ENCODE measurements at places on chromosomes 13 and 19.

DNA sequence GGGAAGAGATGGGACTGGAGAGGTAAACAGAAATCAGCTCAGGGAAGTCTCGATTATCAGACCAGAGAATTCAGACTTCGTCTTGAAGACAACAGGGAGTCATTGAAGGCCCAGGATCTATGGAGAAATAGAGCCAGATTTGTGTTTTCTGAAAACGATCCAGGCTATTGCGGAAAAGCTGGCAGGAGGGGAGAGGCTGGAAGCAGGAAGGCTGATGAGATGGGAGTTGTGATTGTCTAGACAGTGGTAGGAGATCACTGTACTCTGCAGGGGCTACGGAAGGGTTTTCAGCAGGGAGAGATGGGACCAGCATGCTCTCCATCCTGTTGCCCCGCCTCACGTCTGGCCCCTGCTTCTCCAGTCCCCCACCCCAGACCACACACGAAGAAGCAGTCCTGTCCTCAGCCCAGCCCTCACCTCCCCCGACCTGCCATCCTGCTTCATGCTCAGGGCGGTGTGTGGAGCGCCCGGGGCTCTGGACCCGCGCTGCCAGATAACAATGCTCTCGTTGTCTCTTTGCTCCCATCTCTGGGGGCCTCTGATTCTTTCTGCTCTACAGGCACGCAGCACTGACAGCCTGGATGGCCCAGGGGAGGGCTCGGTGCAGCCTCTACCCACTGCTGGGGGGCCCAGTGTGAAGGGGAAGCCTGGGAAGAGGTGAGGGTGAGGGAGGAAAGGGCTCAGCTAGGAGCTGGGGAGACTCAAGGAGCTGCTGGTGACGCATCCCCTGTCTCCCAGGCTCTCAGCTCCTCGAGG, 1.9 kb downstream of the ARHGAP33 start:
- DNase-seq = no peak

- no peak for DNase-seq
These were observed 26.2 kb upstream of the HIF3A start for GRCh38 chr19:46270521-46271256.

GRCh38 chr19:1038978-1039645, 795 bp upstream of the ABCA7 start:
- no peak for DNase-seq

DNA sequence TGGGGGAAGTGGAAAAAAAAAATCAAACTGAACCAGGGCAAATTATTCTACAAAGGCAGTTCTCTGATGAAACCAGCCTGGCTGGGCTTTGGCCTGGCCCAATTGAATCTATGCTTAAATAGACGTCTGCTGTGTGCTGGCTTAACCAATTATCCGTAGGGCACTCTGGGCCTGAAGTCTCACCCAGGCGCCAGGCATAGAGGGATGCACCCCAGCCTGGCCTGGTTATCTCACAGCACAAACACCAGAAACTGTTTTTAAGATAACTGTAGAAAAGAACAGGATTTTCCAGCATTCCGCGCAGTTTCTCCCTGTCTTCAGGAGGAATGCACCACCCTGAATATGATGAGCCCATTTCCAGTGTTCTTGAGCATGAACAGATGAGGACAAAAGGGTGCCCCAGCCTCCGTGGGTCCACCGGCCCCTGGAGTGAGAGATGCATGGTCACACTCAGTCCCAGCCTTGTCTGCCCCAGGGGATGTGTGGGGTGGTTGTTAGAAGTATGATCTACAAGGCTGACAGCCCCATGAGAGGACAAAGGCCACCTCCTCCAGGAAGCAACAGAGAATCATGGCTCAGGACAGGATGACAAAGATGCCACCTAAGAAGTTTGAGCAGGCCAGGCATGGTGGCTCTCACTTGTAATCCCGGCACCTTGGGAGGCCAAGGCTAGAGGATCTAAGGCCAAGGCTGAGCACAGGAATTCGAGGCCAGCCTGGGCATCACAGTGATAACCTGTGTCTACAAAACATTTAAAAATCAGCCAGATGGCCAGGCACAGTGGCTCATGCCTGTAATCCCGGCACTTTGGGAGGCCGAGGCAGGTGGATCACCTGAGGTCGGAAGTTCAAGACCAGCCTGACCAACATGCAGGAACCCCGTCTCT, 50.2 kb downstream of the PEPD start:
- no peak for DNase-seq

DNA sequence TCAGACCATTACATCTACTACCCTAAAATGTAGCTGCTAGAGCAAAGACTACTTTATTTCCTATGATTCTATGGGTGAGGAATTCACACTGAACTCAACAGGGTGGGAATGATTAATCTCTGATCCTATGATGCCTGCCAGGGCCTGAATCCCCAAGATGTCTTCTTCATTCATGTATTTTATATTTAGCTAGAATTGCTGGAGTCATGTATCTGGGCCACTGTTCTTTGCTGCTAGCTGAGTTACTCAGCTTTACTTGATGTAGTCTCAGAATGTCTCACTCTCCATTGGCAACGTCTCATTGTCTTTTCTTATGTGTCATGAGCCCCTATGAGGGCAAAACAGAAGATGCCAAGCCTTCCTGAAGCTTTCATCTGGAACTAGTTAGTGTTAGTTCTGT, 21.1 kb downstream of the ZNF582 start:
- DNase-seq = no peak

GRCh38 chr13:85565652-85566051, 233.6 kb downstream of the SLITRK6 start:
- no peak for DNase-seq

DNA sequence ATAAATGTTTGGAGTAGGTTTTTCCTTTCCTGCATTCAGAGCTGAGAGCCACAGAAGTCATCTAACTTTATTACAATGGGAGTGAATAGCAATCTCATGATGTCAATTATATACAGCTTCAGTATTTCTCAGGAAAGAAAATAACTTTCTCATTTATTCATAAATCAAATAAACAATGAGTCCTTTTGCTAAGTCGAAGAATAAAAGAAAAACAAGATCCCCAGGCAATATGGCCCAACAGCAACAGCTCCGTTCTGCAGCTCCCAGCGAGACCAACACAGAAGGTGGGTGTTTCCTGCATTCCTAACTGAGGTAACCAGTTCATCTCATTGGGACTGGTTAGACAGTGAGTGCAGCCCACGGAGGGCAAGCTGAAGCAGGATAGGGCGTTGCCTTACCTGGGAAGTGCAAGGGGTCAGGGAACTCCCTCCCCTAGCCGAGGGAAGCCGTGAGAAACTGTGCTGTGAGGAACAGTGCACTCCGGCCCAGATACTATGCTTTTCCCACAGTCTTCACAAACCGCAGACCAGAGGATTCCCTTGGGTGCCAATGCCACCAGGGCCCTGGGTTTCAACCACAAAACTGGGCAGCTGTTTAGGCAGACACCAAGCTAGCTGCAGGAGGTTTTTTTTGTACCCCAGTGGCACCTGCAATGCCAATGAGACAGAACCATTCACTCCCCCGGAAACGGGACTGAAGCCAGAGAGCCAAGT, 128.2 kb downstream of the SLITRK1 start:
- DNase-seq = no peak

- peak; percentile 66 for DNase-seq
These were observed at the start of gene FSD1 for GRCh38 chr19:4304538-4305256. TSS of gene FSD1 (plus strand) at chr19:4304598. CDS start at chr19:4304747, 149 bp downstream.

- peak; percentile 68 for DNase-seq
These were observed at the start of gene LCP1 for GRCh38 chr13:46181840-46182490. TSS of gene LCP1 (minus strand) at chr13:46182177. CDS start at chr13:46159662, 22,515 bp downstream.

GRCh38 chr13:48078251-48078656, 16.6 kb downstream of the MED4 start:
- no peak for DNase-seq

- DNase-seq = no peak
These were observed 1.1 kb upstream of the LYL1 start for GRCh38 chr19:13103581-13104359.

GRCh38 chr13:74214321-74214720, 80.1 kb upstream of the KLF12 start:
- DNase-seq = no peak

DNA sequence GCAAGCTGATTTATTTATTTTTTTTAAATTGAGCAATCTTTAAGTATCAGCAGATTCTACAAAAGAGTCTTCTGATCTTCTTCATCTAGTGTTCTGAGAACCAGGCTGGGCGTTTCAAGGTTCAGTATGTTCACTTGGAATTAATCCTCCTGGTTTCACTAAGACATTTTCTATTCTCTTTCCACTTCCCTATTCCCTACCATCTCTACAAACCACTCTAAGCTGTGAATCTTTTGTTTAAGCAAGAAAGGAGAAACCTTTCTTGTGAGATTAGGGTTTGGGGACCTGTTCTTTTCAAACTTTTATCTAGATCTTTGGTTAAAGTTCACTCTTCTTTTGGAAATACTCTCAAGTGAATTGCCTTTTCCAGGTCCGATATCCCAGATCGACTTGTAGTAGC, 59.3 kb downstream of the URI1 start:
- DNase-seq = no peak

- DNase-seq = peak; percentile 82
These were observed 5.5 kb downstream of the EPS8L1 start for GRCh38 chr19:55080968-55081769.

- no peak for DNase-seq
These were observed 104.5 kb upstream of the DIAPH3 start for GRCh38 chr13:60268203-60268555.

GRCh38 chr19:15154002-15154612, 46.7 kb downstream of the NOTCH3 start:
- DNase-seq = peak; percentile 46

GRCh38 chr13:110233181-110233950, 73.6 kb downstream of the COL4A1 start:
- DNase-seq = no peak

GRCh38 chr13:98909016-98909415, 68.8 kb downstream of the DOCK9 start:
- DNase-seq = no peak

GRCh38 chr13:72617186-72617585, 110.2 kb downstream of the MZT1 start:
- no peak for DNase-seq

DNA sequence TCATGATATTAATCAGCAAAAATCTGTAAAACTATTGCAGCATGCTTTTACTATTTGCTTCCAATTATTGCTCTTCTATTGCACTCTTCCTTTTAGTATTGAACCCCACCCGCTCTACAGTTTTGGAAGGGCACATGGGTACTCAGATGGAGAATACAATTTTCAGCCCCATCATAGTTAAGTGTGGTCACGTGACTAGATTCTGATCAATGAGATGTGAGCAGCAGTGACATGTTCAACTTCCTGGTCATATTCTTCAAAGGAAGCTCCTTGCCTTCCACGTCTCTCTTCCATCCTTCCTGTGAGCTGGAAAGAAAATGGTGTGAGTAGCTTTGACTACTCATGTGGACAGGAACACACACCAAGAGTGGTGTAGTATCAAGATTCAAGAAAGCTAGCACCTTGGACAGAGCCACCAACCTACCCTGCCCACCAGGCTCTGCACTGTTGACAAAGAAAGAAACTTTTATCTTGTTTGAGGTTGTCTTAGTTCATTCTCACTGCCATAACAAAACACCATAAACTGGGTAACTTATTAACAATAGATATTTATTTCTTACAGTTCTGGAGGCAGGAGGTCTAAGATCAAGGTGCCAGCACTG, 3.8 kb upstream of the FGF14 start:
- no peak for DNase-seq

- peak; percentile 45 for DNase-seq
These were observed 143.7 kb downstream of the FREM2 start for GRCh38 chr13:38830442-38831045.

- no peak for DNase-seq
These were observed 115.0 kb upstream of the SLC7A1 start for GRCh38 chr13:29710511-29710910.

GRCh38 chr13:39956036-39956435, 300.6 kb downstream of the COG6 start:
- no peak for DNase-seq

GRCh38 chr19:52335768-52336116, 301 bp upstream of the ZNF610 start:
- DNase-seq = no peak
